ENCODE measurements at places on chromosomes 2 and 18.

- DNase-seq, result no peak
Observed at GRCh38 chr2:88307817-88308216, 137.7 kb downstream of the THNSL2 start.

DNA sequence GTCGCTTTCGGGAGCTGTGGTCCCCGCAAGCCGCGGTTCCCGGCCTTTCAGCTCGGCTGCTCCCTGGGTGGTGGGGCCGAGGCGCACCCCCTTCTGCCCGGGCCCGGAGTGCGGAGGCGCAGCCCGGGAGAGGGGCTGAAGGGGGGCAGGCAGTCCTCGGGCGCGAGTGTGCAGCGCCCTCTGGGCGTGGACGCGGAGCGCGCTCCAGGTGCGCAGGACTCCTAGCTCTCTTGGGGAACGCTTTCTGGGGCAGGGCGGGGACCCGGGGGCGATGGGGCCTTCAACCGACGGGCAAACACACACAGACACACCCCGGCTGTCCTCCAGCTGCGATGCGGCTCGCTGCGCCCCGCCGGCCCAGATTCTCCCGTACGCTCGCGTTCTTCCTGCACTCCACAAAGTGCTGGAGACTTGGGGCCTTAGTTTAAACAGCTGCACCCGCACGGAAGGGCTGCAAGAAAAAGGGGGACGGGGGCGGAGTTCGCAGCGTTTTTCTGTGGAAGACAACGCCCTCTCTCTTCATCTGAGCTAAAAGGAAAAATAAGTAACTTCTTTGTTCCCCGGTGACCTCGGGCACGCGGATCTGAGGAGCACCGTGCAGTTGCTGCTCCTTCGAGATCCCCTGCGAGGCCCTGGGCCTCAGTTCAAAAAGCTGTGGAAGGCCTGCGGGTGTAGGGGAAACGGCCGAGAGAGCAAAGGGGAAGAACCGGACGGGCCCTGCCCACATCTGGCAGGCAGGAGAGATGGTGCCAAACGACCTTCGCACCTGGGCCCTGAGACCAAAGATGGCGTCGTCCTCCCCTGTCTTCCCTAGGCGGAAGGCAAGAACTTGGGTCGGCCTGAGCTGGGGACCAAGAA is 593 bp upstream of the SDC1 start:
- DNase-seq, result no peak

DNA sequence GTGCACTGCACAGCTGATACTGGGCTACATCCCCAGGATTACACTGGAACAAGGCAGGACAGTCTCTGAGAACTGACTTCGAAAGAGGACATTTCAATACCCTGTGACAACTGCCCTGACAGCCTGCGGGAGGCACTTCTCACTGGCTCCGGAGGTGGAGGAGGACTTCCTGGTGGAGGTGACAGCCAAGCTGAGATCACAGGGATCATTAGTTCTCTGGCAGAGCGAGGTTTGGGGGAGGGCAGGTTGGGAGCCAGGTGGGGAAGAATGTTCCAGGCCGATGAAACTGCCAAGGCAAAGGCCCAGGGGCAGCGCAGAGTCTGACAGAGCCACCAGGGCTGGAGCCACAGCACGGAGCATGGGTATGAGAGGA is 28.0 kb upstream of the NPAS2 start:
- no peak for DNase-seq

DNA sequence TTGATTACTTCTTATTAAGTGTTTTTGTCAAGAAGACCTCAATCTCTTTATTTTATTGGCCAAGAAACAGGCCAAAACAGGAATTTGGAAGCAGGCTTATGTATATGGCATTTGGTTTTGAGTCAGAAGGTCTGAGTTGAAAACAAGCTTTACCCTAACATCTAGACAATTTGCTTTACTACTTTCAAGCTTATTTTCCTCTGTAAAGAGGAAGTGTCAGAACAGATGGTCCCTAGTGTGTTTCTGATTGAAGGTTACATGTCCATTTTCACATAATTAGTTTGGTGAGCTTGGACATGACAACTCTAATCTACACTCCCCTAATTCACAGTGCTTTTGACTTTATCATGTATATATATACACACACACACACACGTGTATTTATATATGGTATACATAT is 19.8 kb upstream of the MAP4K4 start:
- DNase-seq, result no peak

GRCh38 chr2:201759567-201759966 is 21.2 kb downstream of the ALS2 start:
- DNase-seq, result no peak

- no peak for DNase-seq
Observed at GRCh38 chr18:35695384-35695783, 113.8 kb downstream of the GALNT1 start.

GRCh38 chr2:196758474-196759377 is 40.8 kb downstream of the GTF3C3 start:
- DNase-seq, result no peak

DNA sequence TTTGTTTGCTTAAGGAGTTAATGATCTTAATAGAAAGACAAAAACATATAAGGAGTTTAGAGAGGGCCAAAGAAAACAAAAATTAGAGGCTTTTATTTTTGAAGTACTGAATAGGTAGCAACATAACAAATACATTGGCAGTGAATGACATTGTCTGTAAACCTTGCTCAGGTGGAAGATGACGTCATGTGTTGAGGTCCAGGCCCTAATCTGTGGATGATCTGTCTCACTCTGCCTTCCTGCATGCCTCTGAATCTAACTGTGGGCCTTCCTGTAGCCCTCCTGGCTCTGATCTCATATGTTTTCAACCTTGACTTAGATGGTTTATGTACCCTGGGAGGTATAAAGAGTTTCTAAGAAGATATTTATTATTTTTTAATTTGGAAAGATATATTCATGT is 58.1 kb upstream of the DYNAP start:
- DNase-seq, result no peak

GRCh38 chr2:13480057-13480456 is 763.3 kb downstream of the TRIB2 start:
- no peak for DNase-seq

DNA sequence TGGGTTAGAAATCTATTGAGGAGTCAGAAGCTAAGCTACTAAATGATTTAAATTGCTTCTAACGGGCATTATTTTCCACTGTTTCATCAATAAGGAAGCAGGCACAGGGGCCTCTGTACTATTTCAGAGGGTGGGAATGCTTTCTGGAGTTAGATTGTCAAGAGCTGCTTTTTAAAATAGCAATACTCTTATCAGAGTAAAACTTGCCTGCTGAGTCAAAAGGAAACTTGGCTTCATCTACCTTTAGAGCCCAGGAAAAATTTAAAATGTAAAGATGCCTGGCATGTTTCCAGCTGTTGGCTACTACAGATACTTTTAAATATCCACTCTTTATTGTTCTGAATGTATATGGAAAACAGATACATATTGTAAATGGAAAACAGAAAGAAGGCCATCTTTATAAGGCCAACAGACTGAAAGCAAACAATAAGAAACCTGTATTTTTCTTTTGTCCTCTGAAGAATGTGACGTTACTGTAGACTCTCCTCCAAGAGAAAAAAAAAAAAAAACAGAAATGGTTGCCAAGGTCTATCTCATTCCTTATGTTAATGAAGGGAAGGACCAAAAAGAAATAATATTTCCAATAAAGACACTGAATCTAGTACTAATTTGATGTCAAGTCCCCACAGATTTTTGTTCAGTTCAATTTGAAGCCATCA is 79.1 kb downstream of the FIGN start:
- no peak for DNase-seq

DNA sequence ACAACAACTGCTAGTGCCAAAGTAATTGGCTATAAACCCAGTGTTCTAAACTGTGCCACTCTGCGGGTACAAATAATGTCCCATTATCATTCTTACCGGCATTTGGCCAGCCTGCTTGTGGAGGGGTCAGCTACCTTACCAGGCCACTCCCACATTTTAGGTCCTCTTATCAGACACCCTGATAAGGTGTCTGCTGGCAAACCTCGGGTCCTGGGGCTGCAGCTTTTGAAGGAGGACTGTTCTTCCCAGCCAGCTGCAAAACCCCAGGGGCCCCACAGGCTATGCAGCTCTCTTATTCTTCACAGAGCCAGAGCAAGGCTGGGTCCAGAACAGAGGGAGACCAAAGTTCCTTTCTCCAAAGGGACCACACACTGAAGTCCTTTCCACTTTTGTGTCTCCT is 258.0 kb upstream of the REV1 start:
- DNase-seq, result no peak

DNA sequence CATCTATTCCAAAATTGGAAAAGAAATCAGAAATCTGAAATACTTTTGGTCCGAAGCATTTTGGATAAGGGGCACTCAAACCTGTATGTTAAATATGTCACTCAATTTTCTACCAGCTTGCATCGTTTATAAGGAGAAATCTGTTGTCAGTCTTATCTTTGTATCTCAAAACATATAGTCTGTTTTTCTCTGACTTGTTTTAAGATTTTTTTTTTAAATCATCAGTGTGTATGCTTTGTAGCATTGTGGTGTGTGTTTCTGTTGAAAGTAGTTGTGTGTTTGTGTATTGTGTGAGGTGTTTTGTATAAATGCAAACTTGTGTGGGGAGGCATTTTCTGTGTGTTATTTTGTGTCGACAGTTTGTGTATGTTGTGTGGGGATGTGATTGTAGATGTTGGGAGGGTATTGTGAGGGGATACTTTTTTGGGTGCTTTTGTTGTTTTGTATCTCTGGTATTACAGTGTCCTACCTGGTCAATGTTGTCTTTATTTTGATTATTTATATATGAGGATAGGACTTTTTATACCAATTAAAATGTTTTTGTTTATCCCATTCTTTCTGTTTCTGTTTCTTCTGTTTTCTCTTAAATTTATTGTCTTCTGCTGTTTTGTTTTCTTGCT is 30.9 kb downstream of the SMCHD1 start:
- no peak for DNase-seq

DNA sequence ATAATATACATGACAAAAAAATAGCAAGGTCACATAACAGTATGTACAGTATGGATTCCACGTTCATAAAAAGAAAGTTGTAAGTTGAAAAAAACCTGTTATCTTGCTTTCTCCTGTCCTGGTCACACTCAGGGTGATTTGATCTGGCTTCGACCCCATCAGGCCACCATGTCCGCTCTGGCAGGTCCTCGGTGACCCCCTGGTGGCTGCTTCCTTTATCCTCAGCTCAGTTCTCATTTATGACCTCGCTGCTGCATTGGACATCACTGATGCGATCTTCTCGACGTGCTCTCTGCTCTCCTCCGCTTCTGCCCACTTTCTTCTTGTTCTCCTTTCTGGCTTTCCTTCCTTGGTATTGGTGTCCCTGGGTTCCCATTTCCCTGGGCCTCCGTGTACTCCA is 29.7 kb downstream of the DGKD start:
- DNase-seq, result no peak

GRCh38 chr2:128305555-128306080 is 13.1 kb downstream of the HS6ST1 start:
- no peak for DNase-seq

DNA sequence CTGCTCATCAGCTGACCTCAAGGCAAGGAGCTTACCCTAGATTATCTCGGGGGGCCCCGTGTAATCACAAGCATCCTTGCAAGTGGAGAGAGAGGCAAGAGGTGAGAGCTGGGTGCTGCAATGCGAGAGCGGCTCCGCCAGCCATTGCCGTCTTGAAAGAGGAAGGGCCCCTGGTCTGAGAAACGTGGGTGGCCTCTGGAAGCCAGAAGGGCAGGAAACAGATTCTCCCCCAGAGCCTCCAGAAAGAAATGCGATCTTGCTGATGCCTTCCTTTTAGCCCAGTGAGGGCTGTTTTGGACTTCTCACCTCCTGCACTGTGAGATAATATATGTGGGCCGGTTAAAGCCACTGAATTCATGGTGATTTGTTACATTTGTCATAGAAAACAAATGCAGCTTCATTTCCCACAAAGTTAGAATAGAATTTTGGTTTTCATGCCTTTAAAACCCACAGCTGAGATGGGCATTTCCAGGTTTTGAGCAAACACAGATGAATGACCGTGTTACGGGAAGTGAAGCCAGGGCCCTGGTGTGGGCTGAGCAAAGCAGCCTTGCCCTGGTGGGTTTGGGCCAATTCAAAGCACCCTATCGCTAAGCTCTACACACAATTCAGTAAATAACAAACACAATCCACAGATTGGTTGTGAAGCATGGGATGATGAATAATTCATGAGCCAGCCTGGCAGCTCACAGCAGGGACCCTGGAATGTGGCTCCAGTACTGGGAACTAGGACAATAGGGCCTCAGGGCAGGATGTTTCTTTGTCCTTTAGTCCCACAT is 319.9 kb upstream of the HS6ST1 start:
- DNase-seq, result no peak

DNA sequence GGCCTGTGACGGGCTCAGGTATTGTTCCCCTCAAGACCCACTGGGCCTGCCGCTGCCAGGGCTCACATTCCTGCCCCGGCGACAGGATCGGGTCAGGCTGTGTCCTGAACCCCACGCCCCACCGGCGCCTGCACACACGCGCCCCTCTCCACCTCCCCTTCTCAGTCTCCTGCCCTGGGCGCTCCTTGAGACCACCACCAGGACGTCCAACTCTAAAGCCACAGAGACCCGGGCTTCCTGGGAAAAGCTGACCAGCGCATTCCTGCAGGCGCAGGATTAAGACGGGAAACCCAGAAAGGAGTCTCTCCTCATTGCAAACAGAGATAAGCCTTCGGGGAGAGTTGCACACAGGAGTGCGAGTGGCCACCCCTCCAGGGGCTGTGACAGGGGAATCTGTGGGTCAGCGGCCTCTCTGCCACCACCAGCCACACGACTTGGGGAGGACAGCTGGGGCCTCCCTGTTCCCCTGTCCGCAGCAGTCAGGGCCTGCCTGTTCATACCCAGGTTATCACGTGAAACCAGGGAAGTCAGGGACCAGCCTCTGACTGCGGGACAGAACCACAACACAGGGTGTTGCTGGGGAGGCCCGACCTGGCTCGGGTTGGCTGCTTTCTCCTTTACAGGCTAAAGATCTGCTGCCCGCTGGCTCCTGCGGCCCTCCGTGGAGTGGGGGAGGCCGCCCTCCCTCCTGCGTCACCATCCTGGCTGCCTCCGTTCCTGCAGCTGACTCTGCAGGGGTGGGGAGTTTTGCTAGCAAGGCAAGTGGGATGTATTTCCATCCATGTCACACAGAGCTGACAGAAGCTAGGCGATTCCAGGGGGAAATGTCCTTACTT is 88.8 kb downstream of the ZCCHC2 start:
- no peak for DNase-seq

GRCh38 chr2:98028931-98029717 is 33.4 kb upstream of the TMEM131 start:
- no peak for DNase-seq

- no peak for DNase-seq
Observed at GRCh38 chr2:242057379-242058040, 188.0 kb downstream of the RTP5 start.

GRCh38 chr18:9865764-9866490 is 19.8 kb upstream of the TXNDC2 start:
- DNase-seq, result no peak

DNA sequence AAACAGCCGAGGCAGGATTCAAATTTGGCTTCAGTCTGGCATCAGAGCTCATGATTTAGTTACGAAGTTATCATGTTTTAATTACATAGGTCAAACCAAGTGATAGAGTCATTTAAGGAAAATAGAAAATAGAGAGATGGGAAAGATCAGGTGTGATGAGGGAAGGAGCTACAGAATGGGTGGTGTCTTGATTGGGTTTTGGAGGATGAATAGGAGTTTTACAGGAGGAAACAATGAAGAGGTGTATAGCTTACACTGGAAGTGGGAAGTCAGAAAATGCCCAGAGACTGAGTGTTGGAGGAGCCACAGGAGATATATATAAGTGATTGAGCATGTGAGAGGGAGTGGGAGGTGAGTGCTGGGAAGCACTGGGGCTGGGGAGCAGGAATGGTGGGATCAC is 264.2 kb upstream of the TNP1 start:
- DNase-seq, result no peak

Measured in activated T-cell treated with anti-CD3 and anti-CD28 coated beads for 1 hour (primary cell).